ENCODE measurements at places on chromosomes 3 and 15. TPM values are rescaled to one million over a fixed set of nuclear protein-coding genes. Genes with fewer than 3 reads are reported as not detected.

DNA sequence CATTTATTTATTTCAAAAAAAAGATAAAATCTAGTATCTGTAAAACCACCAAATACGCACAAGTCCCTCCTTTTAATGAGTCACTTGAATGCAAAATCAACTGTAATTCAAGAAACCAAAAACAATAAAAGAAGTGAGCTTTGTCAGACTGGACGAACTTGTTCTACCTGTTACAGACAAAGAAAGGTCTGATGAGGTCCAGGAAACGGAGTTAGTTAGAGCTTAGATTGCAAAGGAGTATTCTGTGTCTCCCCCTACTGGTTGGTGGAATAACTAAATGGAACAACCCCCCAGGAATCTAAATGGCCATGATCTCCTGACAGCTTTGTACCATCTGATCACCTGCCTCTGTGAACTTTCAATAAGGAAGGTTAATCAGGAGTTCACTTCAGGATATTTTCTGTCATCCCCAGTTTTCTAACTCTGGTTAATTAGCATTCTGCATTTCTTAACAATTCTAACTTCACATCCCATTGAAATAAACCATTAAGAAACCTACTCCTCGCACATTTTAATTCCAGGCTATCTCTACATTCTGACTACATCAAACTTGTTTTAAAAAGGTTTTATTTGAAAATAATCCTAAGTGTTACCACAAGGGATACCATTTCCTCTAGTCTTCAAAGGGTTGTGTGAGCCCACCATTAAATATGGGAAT lies 333.0 kb upstream of the SATB1 start:
- H3K27me3 ChIP-seq = no peaks in the 10 kb centered on the region
- H3K36me3 ChIP-seq = no peaks in the 10 kb centered on the region

GRCh38 chr3:30078736-30079135 lies 527.7 kb upstream of the TGFBR2 start:
- no peaks in the 10 kb centered on the region for H3K27me3 ChIP-seq
- no peak overlapping the region for H3K4me3 ChIP-seq
- no peaks in the 10 kb centered on the region for H3K36me3 ChIP-seq
- DNase-seq = no peak
- no peaks in the 10 kb centered on the region for H3K4me1 ChIP-seq

DNA sequence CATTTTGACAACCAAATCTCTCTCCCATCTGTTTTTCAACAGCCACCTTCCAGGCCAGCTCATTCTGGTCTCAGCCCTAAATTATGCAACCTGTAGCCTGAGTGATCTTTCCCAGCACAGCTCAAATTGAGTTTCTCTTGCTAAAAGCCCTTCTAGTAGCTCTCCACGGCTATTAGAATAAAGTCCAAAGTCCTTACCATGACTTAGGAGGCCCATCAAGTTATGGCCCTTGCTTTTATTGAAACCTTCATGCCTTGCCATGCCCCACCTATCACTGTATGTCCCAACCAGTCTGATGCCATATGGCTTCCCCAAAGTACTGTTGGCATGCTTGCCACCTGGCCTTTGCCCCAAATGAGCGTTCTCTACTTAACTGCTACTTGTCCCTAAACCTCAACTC lies 303.5 kb upstream of the GADL1 start:
- DNase-seq = no peak
- no peaks in the 10 kb centered on the region for H3K27me3 ChIP-seq
- no peaks in the 10 kb centered on the region for H3K4me1 ChIP-seq
- no peak overlapping the region for H3K4me3 ChIP-seq

GRCh38 chr3:72768936-72769335 lies 79.3 kb downstream of the SHQ1 start:
- no peaks in the 10 kb centered on the region for H3K27me3 ChIP-seq
- H3K27ac ChIP-seq = no peak overlapping the region
- DNase-seq = no peak
- H3K36me3 ChIP-seq = no peaks in the 10 kb centered on the region
- H3K4me1 ChIP-seq = no peaks in the 10 kb centered on the region

DNA sequence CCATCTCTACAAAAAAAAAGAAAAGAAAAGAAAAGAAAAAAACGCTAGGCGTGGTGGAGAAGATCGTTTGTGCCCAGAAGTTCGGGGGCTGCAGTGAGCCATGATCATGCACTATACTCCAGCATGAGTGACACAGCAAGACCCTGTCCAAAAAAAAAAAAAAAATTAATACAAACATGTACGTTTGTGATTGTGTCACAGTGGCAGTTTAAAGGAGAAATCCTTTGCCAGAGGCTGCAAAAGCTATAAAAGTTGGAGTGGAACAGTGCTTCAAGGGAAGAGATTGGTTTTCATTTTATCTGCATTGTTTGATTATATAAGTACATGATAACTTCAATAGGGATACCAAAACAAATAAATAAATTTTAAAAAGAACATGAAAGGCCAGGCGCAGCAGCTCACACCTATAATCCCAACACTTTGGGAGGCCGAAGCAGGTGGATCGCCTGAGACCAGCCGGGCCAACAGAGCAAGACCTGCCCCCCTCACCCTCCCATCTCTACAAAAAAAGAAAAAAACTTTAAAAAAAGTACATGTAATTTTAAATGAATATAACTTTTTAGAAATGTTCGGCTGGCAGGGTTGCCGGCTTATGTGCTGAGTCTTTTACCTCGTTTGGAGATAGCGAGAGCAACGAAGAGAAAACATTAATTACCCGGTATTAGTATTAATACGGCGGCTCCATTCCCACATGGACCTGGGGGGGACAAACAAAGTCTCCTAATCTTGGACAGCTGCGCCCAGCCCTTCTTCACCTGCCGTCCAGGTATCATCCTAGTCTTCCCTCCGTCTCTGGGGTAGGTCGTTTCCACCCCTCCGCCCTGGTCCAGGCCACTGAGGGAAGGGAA lies 573 bp upstream of the DIS3L start:
- peak overlapping the region; percentile 94 for H3K27ac ChIP-seq
- H3K27me3 ChIP-seq = no peaks in the 10 kb centered on the region
- no peaks in the 10 kb centered on the region for H3K36me3 ChIP-seq
- H3K4me3 ChIP-seq = peak overlapping the region; percentile 40
- H3K4me1 ChIP-seq = peaks cover 41% of the 10 kb centered on the region

DNA sequence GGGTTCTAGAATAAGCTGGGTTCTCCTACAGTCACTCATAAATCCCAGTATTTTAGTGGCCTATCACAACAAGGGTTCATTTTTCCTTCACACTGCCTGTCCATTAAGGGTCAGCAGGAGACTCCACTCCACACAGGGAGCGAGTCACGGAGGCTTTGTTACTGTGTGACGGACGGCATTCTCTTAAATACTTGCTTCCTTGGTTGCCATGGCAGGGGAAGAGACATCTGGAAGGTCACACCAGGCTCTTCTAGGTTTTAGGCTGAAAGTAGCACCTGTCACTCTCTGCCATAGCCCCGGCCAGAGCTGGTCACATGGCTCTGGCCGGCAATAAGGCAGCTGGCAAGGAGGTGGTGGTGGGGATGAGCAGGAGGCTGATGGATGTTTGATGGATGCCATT lies 89.4 kb upstream of the ANKRD34C start:
- H3K36me3 ChIP-seq = no peaks in the 10 kb centered on the region
- H3K27ac ChIP-seq = no peak overlapping the region
- H3K4me1 ChIP-seq = no peaks in the 10 kb centered on the region

DNA sequence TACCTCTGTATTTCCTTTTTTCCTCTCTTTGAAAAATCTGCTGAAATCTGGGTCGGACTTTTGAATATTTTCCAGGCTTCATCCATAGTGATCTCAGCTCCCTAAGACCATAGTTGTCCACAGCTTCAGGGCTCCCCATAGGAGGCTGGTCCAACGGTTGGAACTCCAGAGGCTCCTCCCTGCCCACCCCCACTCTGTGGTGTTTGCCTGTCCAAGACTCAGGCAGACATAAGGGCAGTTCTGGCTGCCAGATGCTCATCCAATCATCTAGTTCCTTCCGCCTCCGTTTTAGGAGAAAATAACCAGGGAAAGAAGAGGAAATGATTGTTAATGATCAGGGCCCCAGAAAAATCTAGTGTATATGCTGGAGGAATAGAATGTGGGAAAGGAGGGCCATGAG lies 27.9 kb upstream of the PRTG start:
- no peaks in the 10 kb centered on the region for H3K4me1 ChIP-seq
- no peak overlapping the region for H3K27ac ChIP-seq
- H3K27me3 ChIP-seq = no peaks in the 10 kb centered on the region
- no peak overlapping the region for H3K4me3 ChIP-seq
- H3K36me3 ChIP-seq = no peaks in the 10 kb centered on the region
- no peak for DNase-seq

GRCh38 chr15:26525096-26525495 lies 247.8 kb downstream of the GABRB3 start:
- no peaks in the 10 kb centered on the region for H3K4me1 ChIP-seq
- DNase-seq = no peak
- H3K27me3 ChIP-seq = no peaks in the 10 kb centered on the region

DNA sequence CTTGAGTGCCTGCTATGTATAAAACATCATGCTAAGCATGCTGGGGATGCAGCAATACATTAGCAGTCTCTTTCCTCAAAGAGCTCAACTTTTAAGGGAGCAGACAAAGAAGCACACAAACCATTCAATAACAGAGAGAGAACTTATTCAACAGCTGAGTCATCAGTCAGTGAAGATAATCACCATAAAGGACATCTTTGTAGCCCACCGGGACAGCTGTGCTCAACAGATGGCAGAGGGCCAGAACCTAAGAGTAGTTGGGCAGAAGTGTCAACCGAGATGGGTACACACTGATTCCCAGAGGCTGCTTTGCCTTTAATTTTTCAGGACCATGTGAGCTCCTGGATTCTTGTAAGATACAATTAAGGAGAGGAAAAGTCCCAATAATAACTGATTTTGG lies 4.2 kb upstream of the RAB8B start:
- H3K36me3 ChIP-seq = no peaks in the 10 kb centered on the region
- H3K4me3 ChIP-seq = no peak overlapping the region
- DNase-seq = no peak
- H3K4me1 ChIP-seq = peaks cover 7% of the 10 kb centered on the region

GRCh38 chr15:96219681-96220080 lies 110.8 kb upstream of the NR2F2 start:
- no peak overlapping the region for H3K4me3 ChIP-seq
- no peaks in the 10 kb centered on the region for H3K27me3 ChIP-seq
- no peaks in the 10 kb centered on the region for H3K36me3 ChIP-seq
- no peak for DNase-seq
- H3K27ac ChIP-seq = no peak overlapping the region
- H3K4me1 ChIP-seq = peaks cover 8% of the 10 kb centered on the region

DNA sequence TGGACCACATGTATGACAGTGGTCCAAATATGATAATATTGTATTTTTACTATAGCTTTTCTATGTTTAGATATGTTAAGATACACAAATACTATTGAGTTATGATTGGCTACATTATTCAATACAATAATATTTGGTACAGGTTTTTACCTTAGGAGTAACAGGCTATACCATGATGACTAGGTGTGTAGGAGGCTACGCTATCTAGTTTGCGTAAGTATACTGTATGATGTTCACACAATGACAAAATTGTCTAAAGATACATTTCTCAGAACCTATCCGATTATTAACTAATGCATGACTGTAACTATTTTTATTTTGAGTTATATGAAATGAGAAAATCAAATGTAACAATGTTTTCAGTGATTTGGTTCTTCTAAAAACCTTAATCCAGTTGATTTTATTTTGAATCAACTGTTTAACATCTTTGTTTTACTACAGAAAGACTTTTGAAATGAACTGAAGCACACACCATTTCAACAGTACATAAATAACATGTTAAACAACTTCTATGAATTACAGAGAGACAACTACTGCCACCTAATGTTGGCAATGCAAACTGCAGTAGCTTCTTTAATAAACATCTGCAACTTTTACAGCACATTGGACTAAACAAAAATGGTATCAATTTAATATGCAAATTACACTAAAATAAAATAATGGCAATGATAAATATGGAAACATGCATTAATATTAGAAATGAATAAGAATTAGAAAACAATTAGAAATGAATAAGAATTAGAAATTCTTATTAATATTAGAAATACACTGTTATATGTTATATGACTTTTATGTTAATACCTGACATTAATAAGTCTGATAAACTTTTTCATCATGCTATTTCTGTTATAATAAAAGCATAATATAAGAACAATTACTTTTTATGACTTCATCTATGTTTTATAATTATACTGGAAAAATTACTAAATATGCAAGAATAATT lies 255.7 kb downstream of the MBNL1 start:
- no peak overlapping the region for H3K4me3 ChIP-seq
- DNase-seq = peak; percentile 43
- H3K27me3 ChIP-seq = no peaks in the 10 kb centered on the region
- H3K27ac ChIP-seq = no peak overlapping the region
- H3K36me3 ChIP-seq = no peaks in the 10 kb centered on the region

DNA sequence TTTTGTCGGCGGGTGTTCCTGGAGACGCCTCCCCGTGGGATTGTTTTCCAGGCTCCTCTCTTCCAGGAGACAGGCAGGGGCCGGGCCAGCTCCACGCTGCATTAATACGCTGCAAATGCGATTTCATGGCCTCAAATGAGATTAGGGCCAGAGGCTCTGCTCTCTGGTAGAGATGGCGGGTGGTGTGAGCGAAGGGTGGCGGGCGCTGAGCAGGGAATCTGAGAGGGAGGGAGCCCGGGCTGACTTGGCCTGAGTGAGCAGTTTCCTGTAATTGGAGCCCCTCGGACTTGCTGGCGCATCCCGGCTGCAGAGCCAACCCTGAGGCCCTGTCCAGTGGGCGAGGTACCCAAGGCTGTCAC lies 7.4 kb upstream of the CCDC33 start:
- H3K27me3 ChIP-seq = no peaks in the 10 kb centered on the region
- H3K36me3 ChIP-seq = no peaks in the 10 kb centered on the region
- H3K4me1 ChIP-seq = peaks cover 5% of the 10 kb centered on the region
- H3K4me3 ChIP-seq = no peak overlapping the region

DNA sequence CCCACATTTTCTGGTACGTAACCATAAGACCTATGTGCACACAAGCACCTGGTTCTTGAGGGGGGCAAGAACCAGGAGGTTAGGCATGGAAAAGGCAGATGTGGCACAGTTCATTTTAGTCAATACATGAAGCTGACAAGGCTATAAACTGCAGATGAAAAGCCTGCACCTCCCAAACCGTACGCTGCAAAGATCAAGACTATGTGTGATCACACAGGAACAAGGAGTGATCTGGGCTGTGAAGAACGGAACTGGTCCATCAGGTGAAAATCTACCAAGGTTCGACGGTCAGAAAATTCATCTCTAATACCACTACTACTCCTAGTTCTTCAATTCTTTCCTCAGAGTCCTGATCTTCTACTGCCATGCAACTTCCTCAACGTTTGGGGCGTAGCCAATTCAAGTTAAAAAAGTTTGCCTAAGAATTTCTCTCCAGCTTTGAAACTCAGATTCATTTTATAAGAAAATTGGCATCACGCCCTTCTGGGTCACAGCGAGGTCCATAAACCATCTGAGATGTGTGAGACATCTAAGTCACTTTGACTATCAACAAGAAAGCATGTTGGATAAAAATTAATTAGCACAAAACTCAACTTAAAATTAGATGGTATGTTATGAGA lies 41.9 kb downstream of the PLD1 start:
- H3K36me3 ChIP-seq = no peaks in the 10 kb centered on the region
- H3K27ac ChIP-seq = no peak overlapping the region
- DNase-seq = no peak
- H3K4me1 ChIP-seq = peaks cover 7% of the 10 kb centered on the region

Gene HRG
- not detected for total RNA-seq

Gene GOLGA8A
- 65.6 TPM for total RNA-seq

Gene OR5H1
- not detected for total RNA-seq

Gene STRC
- not detected for total RNA-seq
